ENCODE measurements at places on chromosomes 5 and 9.

DNA sequence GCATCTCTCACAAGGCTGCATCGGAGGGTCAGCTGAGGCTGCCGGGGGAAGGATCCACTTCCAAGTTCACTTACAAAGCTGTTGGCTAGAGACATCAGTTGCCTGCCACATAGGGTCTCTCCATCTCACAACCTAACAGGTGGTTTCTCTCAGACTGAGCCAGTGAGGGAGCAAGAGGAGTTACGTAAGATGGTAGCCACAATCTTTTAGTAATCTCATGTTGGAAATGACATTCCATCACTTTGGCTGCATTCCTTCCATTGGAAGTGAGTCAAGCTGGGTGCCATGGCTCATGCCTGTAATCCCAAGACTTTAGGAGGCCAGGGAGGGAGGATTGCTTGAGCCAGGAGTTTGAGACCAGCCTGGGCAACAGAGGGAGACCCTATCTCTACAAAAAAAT is 7.4 kb upstream of the GRK6 start:
- DNase-seq: no peak

DNA sequence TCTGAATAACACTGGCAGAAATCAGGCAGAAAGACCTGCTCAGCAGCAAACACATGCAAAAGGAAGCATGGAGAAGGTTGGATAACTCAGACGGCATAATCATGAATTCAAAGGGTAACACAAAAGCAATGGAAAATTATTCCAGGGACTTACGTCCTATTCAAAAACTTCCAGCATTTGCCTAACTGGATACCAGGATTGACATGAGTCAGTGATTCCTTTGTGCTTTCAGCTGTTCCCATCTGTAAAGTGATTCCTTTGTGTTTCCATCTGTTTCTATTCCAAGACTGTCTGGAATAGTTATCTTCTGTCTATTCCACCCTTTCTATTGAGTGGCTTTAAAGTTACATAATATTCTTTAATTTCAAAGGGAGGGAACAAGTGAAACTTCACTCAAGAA is 1361.7 kb upstream of the CDH9 start:
- DNase-seq: no peak

- no peak for DNase-seq
Observed at GRCh38 chr9:108836319-108836718, 19.5 kb downstream of the ACTL7B start.

GRCh38 chr5:57368010-57368409 is 114.6 kb downstream of the ACTBL2 start:
- DNase-seq: no peak

DNA sequence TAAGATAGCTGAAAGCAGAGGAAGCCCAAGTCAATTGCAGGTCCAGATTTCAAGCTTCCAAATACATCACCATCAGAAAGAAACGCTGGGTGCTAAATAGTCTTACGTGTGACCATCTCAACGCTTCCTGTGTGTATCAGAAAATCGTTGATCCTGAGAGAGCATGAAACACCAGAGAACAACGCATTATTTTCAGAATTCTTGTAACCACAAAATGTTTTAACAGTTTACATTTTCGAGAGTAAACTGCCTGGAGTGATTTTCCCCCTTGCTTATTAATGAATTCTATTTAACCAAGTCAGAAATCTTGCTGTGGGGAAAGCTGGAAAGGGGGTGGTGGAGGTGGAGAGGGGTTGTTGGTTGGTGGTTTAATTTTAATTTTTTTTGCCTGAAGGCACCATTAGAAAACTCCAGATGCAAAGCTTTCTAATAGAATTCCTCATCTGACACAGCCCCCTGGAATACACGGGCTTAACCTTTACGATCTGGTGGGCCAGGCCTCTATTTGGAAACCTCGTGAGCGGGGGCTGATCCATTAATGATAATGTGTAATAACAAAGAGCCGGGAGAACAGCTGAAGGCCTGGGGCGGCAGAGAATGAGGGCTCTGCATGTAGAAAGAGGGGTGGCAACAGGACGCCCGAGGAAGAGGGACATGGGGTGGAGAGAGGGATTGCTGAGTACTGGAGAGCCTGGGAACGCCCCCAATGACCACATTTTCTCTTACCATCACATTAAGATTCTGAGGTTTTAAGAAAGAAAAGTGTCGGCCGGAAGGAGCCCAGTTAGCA is 124.5 kb upstream of the NFIB start:
- no peak for DNase-seq

GRCh38 chr5:173680660-173681242 is 64.3 kb upstream of the BOD1 start:
- no peak for DNase-seq

GRCh38 chr9:113215132-113215531 is 5.9 kb downstream of the FKBP15 start:
- no peak for DNase-seq

DNA sequence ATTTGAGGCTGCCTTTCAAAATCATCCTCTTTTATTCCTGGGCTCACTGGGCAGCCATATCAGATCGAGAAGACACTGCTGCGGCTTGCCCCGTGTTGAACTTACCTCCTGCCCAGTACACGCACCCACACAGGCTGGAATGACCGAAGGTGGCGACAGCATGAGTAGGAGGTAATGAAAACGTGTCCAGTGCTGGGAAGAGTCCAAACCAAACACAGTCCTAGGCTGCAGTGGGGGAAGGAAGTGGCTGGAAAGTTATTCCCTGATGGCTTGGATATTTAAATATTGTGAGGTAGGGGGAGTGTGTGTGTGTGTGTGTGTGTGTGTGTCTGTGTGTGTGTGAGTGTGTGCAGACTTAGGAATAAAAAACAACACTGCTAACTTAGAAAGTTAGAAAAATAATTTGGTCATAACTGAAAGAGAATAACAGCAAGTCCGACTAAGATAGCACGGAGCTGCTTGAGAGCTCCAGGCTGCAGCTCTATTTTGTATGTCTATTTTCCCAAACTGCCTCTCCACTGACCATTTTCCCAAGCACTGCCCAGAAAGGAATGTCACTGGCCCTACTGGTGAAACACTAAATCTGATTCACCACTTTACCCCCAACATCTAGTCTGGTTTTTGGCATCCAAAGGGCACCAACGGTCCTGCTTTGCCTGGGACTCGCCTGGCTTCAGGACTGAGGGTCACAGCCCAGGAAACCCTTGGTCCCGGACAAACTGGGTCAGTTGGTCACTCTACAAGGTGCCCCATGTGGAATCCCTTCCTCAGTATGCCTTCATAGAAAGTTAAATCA is 41.2 kb downstream of the ANKH start:
- no peak for DNase-seq

DNA sequence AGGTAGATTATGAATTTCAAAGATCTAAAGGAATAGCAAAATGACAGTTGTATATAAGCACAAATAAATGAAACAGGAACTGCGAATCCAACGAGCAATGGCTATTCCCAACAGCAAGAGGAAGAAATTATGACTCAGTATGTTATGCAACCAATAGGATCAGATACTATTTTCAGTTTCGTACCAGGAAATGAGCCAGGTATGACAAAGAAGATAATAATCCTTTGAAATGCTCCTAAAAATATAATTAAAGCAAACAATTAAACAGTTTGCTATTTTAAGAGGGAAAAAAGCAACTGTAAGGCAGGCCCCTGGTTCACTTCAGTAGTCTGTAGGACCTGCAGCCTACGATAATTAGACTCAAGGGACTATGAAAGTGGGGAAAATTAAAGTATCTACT is 58.9 kb downstream of the AUH start:
- no peak for DNase-seq

GRCh38 chr9:21070171-21070571 is 7.6 kb downstream of the IFNB1 start:
- DNase-seq: no peak

GRCh38 chr5:162202285-162202880 is 134.8 kb downstream of the GABRG2 start:
- DNase-seq: no peak

GRCh38 chr9:128059365-128059983 is 7.6 kb downstream of the NAIF1 start:
- DNase-seq: no peak
